LoVo (cell line): ENCODE measurements at places on chromosomes 12 and 14.

- DNase-seq, result no peak
Observed at GRCh38 chr12:65810036-65810435, 14.2 kb upstream of the HMGA2 start.

- no peak for DNase-seq
Observed at GRCh38 chr12:3193755-3194154, 116.6 kb downstream of the TSPAN9 start.

GRCh38 chr14:23548351-23549318, 2.9 kb downstream of the ZFHX2 start:
- DNase-seq, result no peak

DNA sequence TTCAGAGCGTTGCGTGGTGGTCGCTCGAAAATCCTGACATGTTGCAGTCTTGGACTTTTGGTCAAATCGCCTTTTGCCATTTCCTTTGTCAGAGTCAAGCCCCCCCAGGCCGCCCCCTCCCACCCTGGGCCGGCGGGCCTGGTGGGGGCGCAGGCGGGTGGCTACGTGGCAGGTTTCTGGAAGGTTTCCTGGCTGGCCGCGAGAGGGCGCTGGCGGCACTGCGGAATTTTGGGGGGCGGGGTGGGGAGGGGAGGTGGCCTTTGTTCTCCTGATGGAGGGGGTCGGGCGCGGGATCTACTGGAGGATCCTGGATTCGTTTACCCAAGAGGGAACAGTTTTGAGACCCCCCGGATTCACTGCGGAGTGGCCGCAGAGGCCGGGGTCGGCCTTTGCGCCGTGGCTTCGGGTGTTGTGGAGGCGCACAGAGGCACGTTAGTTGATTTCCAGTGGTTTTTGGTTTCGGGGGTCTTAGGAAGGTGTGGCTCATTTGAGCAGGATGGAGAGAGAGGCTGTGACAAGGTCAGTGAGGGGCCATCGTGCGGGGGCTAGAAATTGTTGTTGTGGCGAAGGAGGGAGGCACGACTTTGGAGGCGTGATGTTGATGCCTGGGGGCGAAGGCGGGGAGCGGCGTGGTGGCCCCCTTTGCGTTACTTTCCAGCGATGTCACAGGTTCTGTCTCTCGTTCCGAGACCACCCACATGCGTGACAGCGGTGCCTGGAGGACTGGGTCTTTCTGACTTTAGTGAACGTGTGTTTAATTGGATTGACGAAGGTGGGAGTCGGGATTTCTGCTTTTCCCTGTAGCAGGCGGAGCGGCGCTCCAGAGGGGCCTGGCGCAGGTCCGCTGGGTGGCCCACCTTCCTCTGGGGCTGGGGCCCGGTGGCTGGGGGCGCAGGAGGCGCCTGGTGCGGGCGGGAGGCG, 1.4 kb downstream of the MEG3 start:
- DNase-seq, result no peak

DNA sequence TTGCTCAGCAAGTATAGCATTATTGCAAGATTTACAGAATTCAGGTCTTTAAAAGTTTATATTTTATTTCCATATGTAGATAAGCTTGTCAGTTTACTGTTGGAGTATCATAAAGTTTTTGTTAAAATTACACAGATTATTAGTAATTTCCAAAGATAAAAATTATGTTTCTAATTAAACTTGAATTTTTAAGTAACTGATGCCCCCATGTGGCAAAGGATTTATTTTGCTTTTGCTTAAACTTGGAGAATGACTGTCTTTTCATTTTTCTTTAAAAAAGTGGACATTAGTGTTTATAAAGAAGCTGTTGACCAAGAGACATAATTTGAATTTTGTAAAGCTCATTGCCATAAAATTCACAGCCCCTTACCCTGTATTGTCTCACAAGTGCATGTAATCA, 45.8 kb downstream of the ETNK1 start:
- DNase-seq, result no peak

GRCh38 chr12:94755598-94755997, 105.2 kb upstream of the TMCC3 start:
- DNase-seq, result no peak

DNA sequence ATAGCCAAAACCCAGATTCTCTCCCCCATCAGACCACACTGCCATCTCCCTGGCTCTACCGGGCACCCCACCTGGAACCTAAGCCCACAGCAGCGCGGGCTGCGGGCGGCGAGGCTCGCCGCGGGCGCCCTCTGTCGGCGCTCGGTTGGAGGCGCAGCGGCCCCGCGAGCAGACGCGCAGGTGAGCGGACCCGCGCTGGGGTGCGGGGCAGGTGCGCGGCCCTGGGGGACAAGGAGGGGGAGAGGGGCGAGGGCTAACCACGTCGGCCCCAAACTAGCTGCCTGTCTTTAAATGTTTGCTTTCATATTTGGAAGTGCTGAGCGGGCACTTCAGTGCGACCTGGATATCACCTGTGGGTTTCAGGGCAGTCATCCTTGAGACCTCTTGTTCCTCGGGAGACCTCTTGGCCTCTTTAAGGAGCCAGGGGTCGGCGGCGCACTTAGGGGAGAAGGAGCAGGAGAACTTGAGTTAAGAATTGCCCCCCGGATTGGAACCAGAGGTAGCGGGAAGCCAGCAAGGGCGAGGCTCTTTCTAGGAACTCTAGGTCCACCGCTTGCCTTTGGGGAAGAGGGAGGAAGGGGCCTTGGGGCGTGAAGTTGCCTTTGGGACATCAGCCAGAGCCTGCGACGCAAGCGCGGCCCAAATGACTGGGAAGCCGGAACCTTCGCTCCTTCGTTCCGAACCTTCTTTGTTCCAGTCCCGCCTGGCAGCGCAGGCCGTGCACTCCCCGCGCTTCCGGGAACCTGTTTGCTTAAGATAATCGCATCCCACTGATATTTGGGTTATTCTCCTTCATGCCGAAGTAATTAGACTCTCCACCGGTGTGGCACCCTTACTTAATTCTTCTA, 78.7 kb downstream of the NEDD1 start:
- peak; percentile 38 for DNase-seq

- DNase-seq, result no peak
Observed at GRCh38 chr12:10155966-10156365, 16.0 kb downstream of the OLR1 start.

DNA sequence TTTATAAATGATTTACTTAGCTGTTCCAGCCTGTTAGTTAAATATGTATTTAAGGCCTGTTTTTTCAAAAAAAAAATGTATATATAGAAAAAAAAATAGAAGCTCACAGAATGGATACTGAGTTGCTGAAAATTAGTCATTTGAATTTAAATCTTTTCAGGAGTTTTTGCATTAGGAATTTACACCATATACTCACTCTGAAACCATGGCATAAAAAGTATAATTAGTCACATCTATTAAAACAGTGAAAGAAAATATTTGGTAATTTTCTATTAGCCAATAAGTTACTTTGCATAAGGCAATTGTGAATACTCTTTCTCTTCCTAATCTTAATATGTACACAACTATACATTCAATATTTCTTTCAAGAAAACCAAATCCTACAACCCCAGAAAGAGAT, 51.9 kb downstream of the HMGA2 start:
- no peak for DNase-seq

GRCh38 chr14:103372552-103373304, 12.5 kb upstream of the MARK3 start:
- peak; percentile 67 for DNase-seq

DNA sequence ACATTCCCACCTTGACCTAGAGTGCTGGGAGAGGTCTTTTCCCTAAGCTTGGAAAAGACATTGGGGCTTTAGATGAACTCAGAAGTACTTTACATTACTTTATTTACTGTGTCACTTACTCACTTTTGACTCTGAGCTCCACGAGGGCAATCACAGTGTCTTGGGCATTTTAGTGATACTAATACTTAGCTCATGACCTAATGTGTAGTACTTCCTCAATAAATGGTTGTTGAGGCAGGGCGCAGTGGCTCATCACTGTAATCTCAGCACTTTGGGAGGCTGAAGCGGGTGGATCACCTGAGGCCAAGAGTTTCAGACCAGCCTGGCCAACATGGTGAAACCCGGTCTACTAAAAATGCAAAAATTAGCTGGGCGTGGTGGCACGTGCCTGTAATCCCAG, 19.8 kb upstream of the SNAPC1 start:
- DNase-seq, result no peak

GRCh38 chr12:39779768-39780340, 160.3 kb upstream of the ABCD2 start:
- no peak for DNase-seq

- no peak for DNase-seq
Observed at GRCh38 chr14:23660290-23661226, 24.4 kb downstream of the DHRS2 start.

- DNase-seq, result no peak
Observed at GRCh38 chr12:111154147-111154834, 214.6 kb downstream of the PHETA1 start.

GRCh38 chr12:72790273-72790672, 518.1 kb downstream of the TRHDE start:
- no peak for DNase-seq

DNA sequence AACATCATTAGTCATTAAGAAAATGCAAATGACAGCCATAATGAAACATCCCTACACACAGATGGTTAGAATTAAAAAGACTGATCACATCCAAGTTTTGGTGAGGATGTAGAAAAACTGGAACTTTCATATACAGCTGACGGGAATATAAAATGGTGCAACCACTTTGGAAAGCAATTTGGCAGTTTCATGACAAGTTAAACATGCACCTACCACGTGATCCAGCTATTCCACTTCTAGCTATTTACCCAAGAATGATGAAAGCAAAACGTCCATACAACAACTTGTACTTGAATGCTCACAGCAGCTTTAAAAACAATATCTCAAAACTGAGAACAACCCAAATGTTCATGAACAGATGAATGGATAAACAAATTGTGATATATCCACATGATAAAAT, 77.9 kb upstream of the AVPR1A start:
- DNase-seq, result no peak

GRCh38 chr14:68219407-68219806, 399.8 kb downstream of the RAD51B start:
- DNase-seq, result no peak

DNA sequence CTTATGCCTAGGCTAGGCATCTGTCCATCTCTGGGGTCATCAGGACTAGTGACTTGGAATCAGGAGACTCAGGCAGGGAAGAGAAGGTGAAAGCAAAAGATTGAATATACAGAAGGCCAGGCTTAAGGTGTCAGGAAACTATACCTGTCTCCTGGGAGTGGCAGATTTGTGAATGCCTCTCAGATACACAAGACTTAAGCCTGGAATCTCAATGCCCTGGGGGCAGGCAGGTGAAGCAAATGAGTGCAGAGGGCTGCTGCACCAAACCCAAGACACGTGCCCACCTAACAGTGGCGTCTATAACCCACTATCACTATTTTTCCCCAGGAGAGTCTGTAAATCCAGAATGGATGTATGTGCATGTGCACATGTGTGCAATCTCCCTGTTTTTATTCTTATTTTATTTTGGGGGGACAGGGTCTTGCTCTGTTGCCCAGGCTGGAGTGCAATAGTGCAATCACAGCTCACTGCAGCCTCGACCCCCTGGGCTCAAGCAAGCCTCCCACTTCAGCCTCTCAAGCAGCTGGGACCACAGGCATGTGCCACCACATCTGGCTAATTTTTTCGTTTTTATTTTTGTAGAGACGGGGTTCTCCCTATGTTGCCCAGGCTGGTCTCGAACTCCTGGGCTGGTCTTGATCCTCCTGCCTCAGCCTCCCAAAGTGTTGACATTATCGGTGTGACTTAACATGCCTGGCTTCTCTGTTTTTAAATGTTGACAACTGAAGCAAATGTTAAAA, 31.9 kb upstream of the FOS start:
- DNase-seq, result no peak

- DNase-seq, result no peak
Observed at GRCh38 chr14:64217834-64218233, 76.3 kb downstream of the ESR2 start.

DNA sequence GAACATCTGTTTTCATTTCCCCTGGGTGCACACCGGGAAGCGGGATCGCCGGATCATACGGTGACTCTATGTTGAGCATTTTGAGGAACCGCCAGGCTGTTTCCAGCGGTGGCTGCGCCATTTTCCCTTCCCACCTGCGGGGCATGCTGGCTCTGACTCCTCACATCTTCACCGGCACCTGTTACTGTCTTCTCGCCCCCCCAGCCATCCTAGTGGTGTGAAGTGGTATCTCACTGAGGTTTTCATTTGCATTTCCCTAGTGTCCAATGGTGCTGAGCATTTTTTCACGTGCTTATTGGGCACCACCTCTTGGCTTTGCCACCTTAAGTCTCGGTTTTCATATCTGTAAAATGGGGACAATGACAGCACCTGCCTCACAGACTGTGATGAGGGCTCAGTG, 44.1 kb upstream of the EML1 start:
- no peak for DNase-seq

DNA sequence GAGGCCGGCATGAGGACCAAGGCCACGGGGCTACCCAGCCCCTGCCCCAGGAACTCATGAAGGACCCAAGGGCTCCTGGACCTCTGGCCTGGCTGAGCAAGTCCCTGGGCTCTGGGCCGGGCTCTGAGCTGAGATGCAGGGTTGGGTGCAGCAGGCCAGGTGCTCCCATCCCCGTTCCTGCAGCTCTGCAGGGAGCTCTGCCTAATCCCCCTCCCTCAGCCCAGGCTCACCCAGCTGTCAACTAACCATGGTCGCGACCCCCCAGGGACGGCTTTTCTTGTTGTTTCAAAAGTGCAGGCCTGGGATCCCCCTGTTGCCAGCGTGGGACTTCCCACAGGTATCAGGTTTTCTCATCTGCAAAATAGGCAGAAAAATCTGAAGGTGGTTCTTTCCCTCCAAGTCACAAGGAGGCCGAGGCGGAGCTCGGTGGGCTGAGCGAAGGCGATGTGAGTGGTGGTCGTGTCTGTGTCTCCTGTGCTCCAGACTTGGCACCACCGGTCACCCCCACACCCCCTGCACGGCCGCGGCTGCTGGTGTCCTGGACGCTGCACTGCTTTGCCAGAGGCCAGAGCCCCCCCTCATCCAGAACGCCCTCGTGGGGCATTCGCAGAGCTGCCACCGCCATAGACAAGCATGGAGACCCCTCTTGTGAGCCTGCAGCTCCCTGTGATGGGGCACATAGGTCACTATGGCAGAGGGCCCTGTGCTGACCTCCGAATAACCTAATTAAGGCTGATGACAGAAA, 22.5 kb upstream of the GALNT9 start:
- no peak for DNase-seq

DNA sequence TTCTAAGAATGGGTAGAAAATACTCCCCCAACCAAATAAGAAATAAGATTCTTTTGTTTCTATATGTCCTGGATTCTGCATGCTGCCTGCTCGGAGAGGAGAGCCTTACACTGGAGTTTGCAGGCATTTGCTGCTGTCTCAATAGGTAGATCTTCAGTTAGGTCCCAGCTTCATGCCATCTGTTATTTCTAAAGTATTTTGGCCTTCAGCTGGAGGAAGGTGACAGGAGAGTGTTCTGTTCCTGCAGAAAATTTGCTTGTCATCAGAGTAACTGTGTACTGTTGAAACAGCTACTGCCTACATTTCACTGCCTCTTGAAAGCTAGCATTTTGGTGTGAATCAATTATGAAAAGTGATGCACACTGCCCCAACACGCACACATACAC, 966.9 kb downstream of the NRXN3 start:
- DNase-seq, result no peak

DNA sequence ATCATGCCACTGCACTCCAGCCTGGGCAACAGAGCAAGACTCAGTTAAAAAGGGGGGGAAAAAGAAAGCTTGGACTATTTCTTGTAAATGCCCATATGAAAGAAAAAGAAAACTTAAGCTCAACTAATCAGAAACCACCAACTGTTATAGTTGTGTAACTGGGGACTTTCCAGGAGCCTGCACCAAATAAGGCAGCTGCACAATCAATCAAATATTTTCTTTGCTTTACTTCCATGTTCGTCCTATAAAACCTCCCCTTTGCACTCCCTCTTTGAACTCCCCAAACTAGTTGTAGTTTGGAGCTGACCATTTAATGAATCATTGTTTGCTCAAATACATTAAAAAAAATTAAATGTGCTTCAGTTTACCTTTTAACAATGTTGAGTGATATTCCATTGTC, 54.9 kb downstream of the OTOGL start:
- no peak for DNase-seq
